ENCODE measurements at places on chromosomes 6 and 20.

DNA sequence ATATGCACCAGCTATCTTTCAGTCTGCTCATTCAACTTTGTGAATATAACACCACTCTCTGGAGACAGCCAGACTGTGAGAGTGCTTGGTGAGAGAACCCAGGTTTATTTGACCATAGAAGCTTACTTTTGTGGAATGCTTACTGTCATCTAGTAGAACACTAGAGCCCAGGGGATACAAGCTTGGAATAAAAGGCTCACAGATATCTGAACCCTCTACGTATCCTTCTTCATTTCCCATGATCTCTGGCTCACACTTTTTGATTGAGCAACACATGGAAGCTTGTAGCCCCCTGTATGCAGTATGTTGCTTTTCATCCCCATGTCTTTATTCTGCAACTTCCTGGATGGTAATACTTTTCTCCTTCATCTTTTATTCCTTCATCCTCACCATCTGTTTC is 835.3 kb upstream of the CITED2 start:
- DNase-seq = no peak

DNA sequence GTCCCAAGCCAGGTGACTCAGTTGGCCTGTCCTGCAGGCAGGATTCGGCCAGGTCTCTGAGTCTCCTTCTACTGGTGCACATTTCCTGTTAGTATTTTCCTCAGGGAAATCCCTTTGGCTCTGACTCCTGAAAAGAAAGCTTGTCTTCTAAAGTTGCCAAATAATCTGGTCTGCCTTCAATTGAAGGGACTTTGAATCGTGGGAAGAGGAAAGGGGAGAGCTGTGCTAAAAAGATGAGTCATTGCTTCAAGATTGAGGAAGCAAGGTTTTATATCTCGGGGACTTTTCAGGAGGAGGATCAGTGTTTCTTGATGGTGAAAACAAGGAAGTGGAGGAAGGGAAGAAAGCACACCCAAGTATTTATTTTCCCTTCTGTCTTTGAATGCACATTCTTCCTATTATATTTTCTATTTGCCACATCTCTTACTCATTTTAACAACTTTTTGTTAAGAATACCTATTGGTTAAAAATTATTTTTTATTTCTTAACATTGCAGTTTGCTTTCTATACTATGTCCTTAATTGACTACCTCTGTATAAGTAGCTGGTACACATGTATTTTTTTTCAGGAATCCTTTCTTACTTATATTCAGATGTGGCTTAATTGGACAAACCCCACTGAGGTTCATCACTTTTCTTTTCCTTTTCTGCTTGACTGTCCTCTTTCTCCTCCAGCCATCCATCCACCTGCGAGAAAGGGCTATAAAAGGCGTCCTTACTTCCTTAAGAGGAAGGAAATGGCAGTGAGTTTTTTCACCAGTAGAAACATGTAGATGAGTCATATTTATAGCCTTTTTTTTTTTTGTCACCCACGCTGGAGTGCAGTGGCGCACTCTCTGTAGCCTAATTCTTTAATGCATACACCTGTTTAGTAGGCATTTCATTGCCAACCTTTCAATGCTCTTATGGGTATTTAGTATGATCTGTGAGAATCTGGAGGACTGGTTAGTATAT is 15.0 kb upstream of the IFNGR1 start:
- DNase-seq = no peak

DNA sequence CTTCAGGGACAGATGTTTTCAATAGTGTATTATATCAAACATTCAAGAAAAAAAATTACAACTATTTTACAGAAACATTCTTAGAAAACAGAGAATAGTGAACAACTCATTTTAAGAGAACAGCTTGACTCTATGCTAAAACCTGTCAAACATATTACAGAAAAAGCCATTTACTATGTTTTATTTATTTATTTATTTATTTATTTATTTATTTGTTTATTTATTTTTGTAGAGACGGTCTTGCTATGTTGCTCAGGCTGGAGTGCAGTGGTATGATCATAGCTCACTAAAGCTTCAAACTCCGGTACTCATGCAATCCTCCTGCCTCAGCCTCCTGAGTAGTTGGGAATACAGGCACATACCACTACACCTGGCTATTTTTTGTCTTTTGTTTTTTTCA is 317.9 kb upstream of the HTR1E start:
- DNase-seq = no peak

DNA sequence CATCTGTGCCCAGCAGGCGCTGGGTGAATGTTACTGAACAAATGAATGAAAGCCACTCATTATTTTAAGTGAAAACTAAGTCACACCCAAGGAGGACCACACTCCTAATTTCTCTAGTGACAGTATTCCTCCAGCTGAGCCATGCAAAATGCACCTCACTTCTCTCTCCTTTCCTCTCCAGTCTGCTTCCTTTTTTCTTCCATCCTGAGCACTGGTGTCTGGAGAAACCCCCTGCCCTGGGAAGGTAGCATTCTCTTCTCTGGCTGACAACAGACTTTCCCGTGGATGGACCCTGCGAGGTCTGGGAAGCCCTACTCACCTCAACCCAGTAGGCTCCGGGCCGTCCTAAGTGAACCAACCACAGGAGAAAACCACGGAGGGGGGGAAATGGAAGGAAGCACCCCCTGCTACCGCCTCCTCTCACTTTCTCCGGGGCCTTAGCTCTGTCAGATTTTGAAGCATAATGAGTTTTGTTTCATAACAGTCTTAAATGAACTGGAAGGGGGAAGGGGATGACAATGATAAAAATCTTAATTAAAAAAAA is 22.6 kb downstream of the TRERF1 start:
- no peak for DNase-seq

GRCh38 chr20:17759449-17759848 is 59.7 kb downstream of the BANF2 start:
- peak; percentile 38 for DNase-seq

- DNase-seq = peak; percentile 31
Observed at GRCh38 chr6:42368181-42368580, 83.5 kb downstream of the TRERF1 start.

All from SJSA1 (cell line).